Activated CD8-positive, alpha-beta memory T cell treated with anti-CD3 and anti-CD28 coated beads for 4 hours (primary cell): ENCODE measurements at places on chromosomes 2 and 18.

- DNase-seq: no peak
These were observed 50.5 kb upstream of the HS6ST1 start for GRCh38 chr2:128369108-128369555.

GRCh38 chr18:59549503-59550173 lies 147.6 kb downstream of the CCBE1 start:
- no peak for DNase-seq

- no peak for DNase-seq
These were observed 997 bp upstream of the TGIF1 start for GRCh38 chr18:3448838-3449511.

- no peak for DNase-seq
These were observed at the start of gene ANKMY1 for GRCh38 chr2:240557808-240558207. Gene ANKMY1, minus strand, starts transcription at chr2:240557988. Its CDS starts 653 bp downstream, at chr2:240557335.

DNA sequence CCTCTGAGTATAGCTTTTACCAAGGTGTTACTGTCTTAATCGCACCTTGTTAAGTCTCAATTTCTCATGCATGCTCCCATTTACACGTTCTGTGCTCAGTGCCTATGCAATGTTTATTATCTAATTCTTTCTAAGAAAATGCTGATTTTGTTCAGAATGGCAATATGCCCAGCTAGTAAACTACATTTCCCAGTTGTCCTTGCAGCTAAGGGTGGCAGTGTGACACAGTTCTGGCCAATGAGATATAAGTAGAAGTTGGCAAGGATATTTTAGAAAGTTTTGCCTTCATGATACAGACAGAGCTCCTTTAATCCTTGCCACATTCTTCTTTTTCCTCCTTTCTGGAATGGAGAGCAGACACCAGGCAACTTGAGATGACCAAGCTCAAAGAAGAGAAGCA lies 45.3 kb downstream of the POLE4 start:
- DNase-seq: no peak

DNA sequence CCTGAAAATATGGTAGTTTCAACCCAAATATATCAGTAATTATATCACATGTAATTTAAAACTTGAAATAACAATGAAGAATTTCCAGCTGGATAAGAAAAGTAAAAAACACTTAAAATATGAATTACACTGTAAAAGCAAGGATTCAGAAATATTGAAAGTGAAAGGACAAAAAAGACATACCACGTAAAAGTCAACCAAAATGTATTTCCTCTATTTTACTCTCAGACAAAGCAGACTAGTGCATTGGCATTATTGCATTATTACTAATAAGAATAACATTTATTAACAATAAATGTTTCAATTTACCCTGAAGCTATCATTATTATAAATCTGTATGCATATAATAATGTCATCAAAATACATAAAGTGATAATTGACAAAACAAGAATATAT lies 445.1 kb upstream of the TRIB2 start:
- DNase-seq: no peak

DNA sequence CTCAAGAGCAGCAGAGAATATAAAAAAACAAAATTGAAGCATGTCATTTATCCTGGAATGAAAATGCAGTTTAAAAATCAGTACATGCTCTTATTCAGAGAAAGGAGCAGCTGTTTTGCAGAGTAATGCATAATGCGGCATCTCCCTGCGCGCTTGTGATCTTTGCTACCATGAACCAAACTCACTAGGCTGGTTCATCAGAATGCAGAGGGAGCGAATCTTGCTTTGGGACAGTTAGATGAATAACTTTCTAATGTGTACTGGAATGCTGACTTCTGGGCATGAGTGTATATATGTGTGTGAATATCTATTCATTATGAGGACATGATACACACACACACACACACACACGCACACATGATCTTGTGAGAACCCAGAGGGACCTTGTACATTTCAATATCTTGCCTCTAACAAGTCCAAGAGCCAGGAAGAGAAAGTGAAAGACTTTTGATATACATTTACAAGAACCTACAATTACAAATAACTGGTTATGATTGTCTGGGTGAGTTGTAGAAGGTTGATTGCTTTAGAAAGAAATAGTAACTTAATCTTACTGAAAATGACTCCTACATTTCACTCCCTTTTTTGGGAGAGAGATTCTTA lies 54.1 kb upstream of the THOC1 start:
- DNase-seq: no peak

DNA sequence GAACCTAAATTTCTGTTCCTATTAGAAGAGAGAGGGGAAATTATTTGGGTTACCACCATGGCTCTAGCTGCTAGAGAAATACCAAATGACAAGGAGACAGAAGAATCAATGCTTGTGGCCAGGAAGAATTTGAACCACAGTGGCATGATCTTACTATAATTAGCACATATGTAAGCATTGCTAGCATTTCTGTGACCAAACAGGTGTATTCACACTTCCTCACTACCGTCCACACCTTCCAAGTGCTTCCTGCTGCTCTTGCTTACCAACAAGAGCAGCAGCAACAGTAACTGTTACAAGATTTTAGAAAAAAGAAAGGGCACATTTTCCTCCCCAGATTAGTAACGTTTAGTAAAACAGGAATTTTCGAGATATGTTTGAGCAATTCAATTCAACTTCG lies 60.5 kb downstream of the CDH7 start:
- DNase-seq: no peak

DNA sequence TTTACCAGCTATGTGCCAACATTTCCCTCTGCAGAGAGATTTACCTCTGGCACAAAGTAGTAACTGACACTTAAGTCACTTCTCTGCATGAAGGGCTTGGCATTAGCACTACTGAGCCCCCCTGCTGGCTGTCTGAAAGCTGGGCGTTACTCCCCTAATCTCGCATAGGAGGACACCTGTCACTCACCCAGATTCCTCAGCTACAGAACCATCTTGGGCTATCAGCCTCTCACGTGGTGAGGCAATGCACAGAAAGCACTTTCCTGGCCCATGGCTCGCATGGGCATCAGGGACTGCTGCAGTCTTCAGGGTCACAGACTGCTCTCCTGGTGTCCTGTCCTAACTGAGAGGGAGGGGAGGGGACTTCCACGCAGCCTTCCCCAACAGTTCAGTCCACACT lies 12.0 kb downstream of the SERPINE2 start:
- no peak for DNase-seq

GRCh38 chr2:216216951-216217903 lies 108.1 kb downstream of the XRCC5 start:
- DNase-seq: no peak
